Vagina (tissue), 2 donors: ENCODE measurements at places on chromosomes 4 and X. TPM values are rescaled to one million over a fixed set of nuclear protein-coding genes. Genes with fewer than 3 reads are reported as not detected.

HSFX4 gene
- not detected for total RNA-seq

FAM53A gene
- total RNA-seq, result 13.8 TPM

CT45A10 gene
- total RNA-seq, result not detected

CPZ gene
- total RNA-seq, result 26.3 TPM

TECRL gene
- not detected for total RNA-seq

NR3C2 gene
- 9.6 TPM for total RNA-seq

PCSK1N gene
- total RNA-seq, result 15.0 TPM

AREG gene
- 16.9 TPM for total RNA-seq

AFF2 gene
- 0.74 TPM for total RNA-seq

NAAA gene
- 110 TPM for total RNA-seq

NAP1L3 gene
- 3.2 TPM for total RNA-seq

HAUS3 gene
- 9.6 TPM for total RNA-seq

SMR3A gene
- total RNA-seq, result not detected

MAOA gene
- total RNA-seq, result 102 TPM

TLR3 gene
- total RNA-seq, result 10.6 TPM

HTATSF1 gene
- 60.9 TPM for total RNA-seq

CT45A3 gene
- total RNA-seq, result not detected

AFM gene
- not detected for total RNA-seq

USP46 gene
- total RNA-seq, result 10.6 TPM

TIGD2 gene
- total RNA-seq, result 4.4 TPM

CT55 gene
- not detected for total RNA-seq

ADH4 gene
- 10.8 TPM for total RNA-seq

CT47B1 gene
- not detected for total RNA-seq

ADRA2C gene
- total RNA-seq, result 17.2 TPM

CLDN2 gene
- total RNA-seq, result not detected

SLIT2 gene
- total RNA-seq, result 29.2 TPM

FAM199X gene
- total RNA-seq, result 15.0 TPM

MAGEA11 gene
- not detected for total RNA-seq

LDOC1 gene
- total RNA-seq, result 10.6 TPM

ANXA3 gene
- 11.8 TPM for total RNA-seq

RS1 gene
- total RNA-seq, result not detected

ARX gene
- total RNA-seq, result not detected
